ENCODE measurements at places on chromosomes 11 and 22.

GRCh38 chr22:37166675-37167066, 17.0 kb upstream of the IL2RB start:
- peak; percentile 71 for DNase-seq

GRCh38 chr11:8403310-8403709, 139.6 kb upstream of the LMO1 start:
- DNase-seq = no peak

GRCh38 chr22:43011079-43011478, 3.9 kb downstream of the PACSIN2 start:
- DNase-seq = no peak

DNA sequence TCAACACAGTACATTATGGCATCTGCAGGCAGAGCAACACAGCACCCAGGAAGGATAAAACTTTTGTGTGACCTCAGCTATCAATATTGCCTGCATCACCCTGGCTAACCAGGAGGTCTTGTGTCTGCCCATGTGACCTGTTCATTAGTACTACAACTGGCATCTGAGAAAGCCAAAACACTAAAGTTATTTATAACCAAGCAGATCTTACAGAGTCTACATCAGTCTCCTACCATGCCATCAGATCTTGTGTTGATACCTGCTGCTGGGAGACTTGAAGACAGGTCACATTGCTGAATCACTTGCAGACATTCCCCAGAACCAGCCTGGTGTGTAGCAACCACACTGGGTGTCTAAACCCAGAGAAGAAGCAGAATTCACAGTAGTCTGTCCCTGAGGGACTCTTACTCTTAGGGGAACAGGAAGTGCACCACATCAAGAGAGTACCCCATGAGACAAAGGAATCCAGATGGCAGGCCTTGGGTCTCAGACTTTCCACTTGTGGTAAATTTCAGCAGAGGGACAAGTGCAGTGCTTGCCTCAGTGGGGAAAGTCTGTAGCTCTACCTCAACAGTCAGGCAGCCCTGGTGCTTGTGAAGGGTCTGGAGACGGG, 7.0 kb downstream of the OR9G1 start:
- DNase-seq = no peak

DNA sequence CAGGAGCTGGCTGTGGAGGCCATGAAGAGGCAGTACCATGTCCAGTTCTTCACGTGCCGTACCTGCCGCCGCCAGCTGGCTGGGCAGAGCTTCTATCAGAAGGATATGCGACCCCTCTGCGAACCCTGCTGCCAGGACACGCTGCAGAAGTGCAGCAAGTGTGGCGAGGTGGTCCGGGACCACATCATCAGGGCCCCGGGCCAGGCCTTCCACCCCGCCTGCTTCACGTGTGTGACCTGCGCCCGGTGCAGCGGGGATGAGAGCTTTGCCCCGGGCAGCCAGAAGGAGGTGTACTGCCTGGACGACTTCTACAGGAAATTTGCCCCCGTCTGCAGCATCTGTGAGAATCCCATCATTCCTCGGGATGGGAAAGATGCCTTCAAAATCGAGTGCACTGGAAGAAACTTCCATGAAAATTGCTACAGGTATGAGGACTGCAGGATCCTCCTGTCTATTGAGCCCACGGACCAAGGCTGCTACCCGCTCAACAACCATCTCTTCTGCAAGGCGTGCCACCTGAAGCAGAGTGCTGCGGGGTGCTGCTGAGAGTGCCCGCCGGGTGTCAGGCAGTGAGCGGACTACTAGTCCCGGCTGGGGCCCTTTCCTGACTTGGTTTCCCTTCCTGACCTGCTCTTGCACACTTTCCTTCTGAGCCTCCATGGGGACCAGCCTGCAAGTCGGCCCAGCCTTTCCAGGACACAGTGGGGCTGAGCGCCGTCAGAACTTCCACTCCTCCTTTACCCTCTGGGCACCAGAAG, 22.0 kb upstream of the PHF21A start:
- no peak for DNase-seq

DNA sequence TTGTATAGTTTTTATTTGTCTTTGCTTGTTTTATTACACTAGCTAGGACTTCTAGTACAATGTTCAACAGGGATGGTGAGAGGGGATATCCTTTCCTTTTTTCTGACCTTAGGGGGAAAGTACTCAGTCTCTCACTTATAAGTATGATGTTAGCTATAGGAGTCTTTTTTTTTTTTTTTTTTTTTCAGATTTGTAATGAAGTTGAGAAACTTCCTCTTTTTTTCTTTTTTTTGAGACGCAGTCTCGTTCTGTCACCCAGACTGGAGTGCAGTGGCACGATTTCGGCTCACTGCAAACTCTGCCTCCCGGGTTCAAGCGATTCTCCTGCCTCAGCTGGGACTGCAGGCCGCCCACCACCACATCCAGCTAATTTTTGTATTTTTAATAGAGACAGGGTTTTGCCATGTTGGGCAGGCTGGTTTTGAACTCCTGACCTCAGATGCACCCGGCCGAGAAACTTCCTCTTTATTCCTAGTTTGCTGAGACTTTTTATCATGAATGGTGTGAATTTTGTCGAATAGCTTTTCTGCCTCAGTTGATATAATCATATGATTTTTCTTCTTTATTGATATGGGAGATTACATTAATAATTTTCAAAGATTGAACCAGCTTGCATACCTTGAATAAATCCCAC, 10.9 kb downstream of the TRIM22 start:
- DNase-seq = no peak

- DNase-seq = peak; percentile 30
Measured at GRCh38 chr11:67644042-67644441, 4.5 kb upstream of the TBX10 start.

DNA sequence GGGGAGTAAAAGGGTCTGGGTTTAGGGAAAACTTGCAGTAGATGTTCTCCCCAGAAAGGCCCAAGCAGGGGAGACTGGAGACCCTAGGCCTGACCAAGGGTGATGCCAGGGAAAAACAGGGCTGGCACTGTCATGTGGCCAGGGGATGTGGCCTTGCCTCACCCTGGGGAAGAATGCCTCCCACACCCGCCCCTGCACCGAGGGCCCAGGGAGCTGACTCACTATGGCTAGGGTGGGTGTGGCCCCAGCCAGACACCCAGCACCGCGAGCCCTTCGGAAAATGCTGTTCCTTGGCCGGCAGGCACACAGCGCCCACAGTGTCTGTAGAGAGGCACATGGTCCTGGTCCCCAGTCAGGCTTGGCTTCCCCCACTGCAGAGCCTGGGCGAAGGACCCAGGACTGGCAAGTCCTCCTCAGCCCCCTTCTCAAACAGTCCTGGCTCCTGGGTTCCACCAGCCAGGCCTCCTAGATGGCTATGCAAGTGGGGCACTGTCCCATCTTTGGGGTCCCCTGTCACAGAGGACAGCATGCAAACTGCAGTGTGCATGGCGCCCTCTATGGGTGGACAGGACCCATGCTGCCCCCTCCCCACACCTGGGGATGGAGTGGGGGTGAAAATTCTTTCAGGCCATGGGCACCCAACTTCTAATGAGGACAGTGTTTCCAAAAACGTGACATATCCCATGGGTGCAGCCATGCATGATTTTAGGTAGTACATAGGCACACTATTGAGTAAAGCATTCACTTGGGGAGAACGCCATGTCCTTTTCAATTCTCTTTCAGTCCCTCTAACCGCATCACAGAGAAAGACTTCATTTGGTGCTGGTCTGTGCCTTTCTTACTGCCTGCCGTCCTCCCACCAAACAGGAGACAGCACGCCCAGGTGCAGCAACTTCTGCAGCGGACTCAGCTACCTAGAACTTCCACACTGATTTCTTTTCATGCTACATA, 15.2 kb downstream of the TMPRSS5 start:
- DNase-seq = no peak

GRCh38 chr11:85431319-85431718, 195.8 kb downstream of the DLG2 start:
- no peak for DNase-seq

DNA sequence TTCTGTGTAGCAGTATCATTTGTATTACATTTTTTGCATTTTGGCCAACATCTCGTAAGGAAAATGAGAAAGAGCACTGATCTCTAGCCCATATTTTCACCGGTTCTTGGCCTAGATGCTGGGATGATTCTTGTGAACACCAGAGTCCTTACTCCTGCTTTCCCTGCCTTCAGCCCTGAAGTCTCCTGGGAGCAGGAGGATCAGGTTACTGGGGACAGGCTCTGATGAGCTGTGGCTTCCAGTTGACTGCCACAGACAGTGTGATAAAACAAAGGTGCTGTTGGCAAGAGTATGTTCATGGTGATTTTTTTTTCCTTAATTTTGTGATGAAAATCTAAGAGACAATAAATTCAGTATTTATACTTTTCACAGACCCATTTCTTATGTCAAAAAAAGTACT, 34.2 kb upstream of the ADSL start:
- DNase-seq = no peak

- no peak for DNase-seq
Measured at GRCh38 chr22:35066768-35067167, 810 bp downstream of the ISX start.

DNA sequence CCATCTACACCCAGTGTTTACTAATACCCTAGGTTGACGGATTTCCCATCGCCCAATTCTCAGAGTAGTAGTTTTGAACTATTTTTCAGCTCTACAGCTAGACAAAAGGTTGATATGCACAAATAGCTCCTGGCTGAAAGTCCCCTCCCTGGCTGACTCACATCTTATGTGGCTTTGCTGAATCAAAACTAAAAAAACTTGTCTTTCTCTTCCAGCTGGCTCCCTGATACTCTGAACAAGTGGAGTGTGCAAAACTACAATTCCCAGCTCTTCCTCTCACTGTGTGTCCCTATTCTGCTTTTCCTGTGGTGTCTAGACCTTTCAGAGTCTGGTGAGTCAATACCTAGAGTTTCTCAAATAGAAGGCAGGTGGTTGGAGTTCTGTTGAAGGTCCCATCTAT, 12.7 kb upstream of the LARGE1 start:
- DNase-seq = no peak

GRCh38 chr11:132994966-132995365, 537.3 kb downstream of the OPCML start:
- DNase-seq = no peak

GRCh38 chr11:63503492-63503891, 2.4 kb upstream of the LGALS12 start:
- DNase-seq = no peak

GRCh38 chr11:133720951-133721350, 124.4 kb downstream of the SPATA19 start:
- no peak for DNase-seq

DNA sequence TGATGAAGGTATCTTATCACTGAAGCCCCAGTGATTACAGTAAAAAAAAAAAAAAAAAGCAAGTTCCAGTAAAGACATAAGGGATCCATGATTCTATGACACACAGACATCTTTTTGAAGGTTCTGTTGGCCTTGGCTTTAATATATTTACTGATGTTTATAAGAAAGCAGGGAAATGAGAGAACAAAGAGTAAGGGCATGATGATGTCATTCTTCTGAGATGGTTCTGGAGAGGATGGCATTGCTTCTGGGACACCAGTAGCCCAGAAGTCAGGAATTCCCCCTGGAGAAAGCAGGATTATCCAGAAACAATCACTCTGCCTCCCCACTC, 233.6 kb downstream of the FAM76B start:
- no peak for DNase-seq

DNA sequence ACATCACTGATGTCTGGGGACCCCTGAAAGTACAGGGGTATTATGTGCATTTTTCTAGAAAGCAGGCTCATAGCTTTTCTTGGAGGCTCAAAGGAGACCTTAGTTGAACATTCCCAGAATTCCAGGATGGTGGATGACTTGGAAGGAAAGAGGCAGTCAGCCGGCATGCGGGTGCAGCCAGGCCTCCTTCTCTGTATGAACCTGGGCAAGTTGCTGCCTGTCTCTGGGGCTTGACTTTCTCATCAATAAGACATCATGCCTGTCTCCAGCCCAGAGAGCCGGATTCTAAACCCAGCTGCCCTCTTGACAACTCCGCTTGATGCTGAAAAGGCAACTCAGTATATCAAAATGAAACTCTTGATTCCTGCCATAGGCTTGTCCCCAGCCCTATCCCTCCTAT, 12.6 kb downstream of the MS4A15 start:
- no peak for DNase-seq
